Activated CD4-positive, CD25-positive, alpha-beta regulatory T cell treated with anti-CD3 and anti-CD28 coated beads, Interleukin-2, amount 50 U/mL, for 72 hours (primary cell): ENCODE measurements at places on chromosomes 1 and 21.

GRCh38 chr1:202723708-202724107, 13.5 kb upstream of the SYT2 start:
- DNase-seq, result no peak

DNA sequence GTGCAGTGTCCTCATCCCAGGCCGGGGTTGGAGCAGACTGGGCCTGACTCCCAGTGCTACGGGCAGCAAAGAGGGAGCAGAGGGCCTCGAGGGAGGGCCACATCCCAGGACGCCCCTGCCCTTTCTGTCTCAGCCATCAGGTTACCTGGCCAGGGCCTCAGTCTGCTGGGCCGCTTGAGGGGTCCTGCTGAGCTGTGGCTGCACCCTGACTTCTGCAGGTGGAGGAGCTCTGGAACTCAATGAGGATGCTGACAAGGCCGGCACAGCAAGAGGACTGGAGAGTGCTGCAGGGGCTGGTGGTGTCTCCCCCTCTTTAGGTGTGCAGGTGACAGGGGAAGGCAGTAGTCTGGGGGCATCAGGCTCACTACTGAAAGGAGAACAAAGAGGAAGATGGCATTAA, 3.3 kb downstream of the ZNF692 start:
- DNase-seq, result no peak

- no peak for DNase-seq
Observed at GRCh38 chr1:242454262-242455051, 70.0 kb downstream of the PLD5 start.

- DNase-seq, result no peak
Observed at GRCh38 chr1:61400997-61401396, 318.6 kb downstream of the NFIA start.

DNA sequence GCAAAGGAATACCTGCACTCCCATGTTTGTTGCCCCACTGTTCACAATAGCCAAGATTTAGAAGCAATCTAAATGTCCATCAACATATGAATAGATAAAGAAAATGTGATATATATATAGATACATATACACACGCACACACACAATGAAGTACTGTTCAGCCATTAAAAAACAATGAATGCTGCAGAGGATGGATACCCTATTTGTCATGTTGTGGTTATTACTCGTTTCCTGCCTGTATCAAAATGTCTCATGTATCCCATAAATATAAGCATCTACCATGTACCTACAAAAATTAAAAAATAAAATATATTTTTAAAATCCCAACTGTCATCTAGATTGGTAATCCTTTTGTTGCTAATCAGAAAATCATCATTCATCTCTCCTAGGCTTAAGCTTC, 634.8 kb upstream of the ADGRL2 start:
- DNase-seq, result no peak

DNA sequence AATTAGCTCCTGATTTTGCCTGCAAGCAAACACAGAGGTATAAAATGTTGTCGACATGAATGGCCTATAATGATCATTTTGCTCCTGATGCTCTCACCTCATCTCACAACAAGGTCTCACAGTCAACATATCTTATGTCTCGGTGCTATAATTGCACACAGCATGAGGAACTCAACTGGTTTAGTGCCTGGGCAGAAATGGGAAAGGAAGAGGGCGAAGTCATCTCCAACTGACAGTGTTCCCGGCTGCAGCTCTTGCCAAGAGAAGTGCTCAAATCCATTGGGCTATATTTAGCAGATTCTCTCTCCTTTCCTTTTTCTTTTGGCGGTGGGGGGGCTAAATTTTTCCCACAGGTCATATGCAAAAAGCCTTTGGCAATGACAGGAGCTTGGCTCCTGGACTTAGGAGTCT, 53.0 kb downstream of the SLC45A1 start:
- no peak for DNase-seq

DNA sequence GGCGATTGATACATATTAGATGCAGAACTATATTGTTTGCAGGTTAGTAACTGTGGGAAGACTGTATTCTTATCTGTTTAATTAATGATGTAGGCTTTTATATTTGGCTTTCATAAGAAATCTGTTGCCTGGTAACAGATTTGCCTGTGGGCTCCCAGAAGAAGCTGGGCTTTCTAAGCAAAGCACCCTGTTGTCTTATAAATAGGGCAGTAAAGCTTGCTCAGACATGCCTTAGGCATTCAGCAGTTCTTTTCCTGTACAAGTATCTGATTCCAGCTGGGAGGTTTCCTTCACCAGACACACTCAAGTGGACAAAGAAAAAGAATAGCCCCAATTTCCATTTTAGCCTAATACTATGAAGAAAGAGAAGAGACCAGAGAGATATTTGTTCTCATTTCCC, 524.0 kb downstream of the LRRIQ3 start:
- no peak for DNase-seq

DNA sequence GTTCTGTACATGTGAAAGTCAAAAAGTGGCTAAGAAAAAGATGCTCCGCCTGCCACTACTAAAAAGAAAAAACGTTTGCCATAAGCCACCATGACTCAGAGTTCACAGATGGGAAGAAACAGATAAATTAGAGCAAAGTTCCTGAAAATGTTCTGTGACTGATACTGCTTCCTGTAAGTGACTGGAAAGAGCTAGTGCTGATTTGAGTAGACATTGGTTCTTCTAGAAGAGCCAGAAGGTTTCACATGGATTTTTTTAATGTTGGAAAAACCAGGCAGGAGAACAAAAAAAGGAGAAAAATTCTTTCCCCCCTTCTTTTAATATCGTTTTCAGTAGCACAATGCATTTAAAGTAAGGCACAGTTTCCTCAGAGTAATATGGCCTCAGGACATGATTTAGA, 221.4 kb downstream of the HLX start:
- DNase-seq, result no peak

GRCh38 chr21:43611598-43612369, 47.5 kb downstream of the HSF2BP start:
- no peak for DNase-seq

GRCh38 chr1:36217670-36218069, 6.6 kb upstream of the THRAP3 start:
- no peak for DNase-seq
